Fibroblast of the conjunctiva (primary cell): ENCODE measurements at places on chromosomes 4 and X.

GRCh38 chr4:80365928-80366327 lies 30.4 kb downstream of the CFAP299 start:
- DNase-seq, result peak; percentile 50

DNA sequence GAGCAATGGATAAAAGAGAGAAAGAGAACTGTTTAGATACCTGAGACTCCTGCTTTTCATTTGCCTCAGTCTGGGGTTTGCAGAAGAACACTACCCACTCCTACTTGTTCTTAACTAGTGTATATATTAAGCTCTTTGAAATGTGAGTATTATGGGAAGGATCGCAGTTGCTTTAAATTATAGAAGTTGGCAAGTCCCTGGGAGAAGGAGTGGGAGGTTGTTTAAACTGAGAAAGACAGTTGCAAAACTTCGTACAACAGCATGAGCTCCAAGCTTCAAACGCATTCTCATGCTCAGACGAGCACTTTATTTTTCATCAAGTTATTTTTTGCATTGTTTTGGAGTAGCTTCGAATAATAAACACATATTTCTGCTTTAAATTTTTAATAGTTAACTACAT lies 88.1 kb upstream of the C1QTNF7 start:
- no peak for DNase-seq

DNA sequence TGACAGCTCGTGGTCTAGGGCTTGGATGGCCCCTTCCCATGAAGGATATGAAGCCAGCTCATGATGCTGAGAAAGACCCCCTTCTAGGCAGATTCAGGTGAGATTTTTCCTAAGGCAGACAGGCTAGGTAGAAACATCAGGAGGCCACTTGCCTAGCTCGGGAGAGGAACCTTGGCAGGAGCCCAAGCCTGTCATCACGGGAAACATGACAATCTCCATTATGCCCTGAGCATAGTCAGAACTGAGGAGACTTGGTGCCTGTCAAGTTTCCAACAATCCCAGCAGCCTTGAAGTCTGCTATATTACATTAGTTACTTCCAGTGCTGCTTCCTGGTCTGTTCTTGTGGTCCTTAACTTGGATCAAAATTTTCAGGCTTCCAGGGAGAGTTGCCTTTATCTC lies 18.7 kb upstream of the WDR1 start:
- DNase-seq, result no peak

- no peak for DNase-seq
Measured at GRCh38 chrX:26219351-26219750, 3.4 kb downstream of the MAGEB5 start.

DNA sequence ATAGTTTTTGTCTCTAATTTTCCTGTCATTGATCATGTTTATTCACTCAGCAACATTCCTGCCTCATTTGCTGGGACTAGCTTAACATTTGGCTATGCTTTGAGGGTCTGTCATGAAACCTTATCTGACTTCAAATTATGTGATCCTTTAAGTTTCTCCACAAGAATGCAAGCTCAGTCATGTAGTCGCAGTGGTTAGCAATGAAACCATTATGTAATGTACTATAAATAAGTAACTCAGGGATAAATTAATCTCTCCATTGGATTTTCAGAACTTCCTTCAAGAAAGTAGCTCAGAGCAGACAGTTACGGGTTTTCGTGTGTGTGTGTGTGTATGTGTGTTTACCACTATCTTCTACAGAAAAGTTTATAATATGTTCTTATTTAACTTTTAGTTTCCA lies 993.6 kb downstream of the ADGRL3 start:
- no peak for DNase-seq

DNA sequence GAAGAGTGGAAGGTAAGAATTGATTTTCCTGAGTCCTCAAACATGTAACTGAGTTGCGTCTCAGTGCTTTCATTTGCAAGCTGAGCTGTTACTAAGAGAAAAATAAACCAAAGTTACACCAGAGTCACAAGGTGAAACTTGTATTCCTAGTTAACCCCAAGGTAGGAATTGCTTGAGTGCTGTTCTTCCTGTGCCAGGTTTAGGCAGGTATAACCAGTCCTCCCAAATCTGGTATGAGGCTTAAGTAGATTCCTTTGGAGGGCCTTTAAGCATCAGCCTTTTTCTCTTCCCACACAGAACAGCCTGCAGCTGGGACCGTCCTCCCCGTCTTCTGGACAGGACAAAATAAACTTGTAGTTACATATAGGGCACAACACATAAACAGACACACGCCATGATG lies 2.3 kb upstream of the BTC start:
- DNase-seq, result no peak

DNA sequence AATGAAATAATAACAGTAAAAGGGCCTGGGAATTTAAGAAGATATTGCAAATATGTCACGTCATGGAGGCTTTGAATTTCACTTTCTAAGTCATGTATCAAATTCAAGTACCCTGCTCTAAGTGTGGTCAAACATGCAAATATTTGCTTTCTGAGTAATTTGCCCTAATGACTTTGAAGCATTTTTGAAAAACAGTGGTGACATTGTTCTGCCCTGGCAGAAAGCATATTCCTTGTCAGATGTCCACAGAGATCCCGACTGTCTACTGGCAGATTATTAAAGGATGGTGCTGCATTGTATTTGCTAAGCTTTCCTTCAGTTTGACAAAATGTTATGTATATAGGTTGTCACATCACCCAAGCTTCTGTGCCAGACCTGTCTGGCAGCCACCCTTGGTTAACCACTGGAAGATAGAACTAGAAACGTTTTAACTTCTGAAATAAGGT lies 92.5 kb downstream of the ANK2 start:
- no peak for DNase-seq

DNA sequence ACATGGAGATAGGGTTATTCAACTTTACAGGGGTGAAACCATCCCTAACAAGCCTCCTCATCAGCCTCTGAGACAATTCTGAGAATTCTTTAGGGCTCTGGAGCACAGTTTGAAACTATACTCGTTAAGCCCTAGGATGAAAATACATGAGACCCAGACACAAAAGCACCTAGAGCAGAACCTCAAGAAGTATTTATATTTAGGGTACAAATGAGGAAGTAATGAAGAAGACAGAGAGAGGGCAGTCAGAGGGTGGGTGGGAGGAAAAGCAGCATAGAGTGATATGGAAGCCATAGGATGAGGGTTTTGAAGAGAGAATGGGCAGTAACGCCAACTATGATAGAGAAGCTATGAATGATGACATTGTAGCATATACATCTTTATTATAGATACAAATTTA lies 250.3 kb downstream of the DCLK2 start:
- no peak for DNase-seq

- no peak for DNase-seq
Measured at GRCh38 chr4:184114431-184114830, 103.2 kb downstream of the ENPP6 start.

DNA sequence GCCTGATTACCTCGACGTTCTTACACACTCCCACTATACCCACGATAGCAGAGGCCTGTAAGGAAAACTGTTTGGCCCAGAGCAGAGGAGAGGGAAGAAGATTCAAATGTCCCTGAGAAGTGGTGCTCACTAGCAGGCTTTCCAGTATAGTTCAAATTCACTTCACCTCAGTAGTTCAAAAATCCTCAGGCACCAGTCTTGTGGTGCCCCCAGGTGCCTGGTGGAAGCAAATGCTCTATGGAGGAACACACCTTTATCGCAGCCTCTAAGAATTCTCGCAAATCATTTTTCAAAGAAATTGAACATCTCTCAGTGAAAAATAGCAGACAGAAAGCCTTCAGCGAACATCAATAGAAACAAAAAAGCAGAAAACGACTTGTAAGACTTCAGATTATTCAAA lies 12.2 kb upstream of the MTMR1 start:
- peak; percentile 6 for DNase-seq

DNA sequence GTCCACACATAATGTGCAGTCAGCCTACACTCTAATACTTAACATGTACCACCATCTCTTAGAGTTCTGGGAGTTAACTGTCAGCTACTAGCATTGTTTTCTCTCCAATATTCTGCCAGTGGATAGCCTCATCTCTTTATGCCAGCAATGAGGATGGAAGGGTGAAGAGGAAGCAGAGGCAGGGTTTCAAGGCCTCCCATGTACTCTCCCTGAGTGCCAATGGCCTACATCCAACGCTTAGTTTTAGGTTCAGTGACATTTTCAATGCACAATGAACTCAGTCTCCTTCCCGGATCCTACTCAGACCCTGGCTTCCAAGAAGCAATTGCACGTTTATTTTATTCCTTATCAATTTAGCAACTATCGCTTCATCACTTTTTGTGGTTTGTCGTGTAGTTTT lies 686.1 kb downstream of the DMD start:
- DNase-seq, result no peak

DNA sequence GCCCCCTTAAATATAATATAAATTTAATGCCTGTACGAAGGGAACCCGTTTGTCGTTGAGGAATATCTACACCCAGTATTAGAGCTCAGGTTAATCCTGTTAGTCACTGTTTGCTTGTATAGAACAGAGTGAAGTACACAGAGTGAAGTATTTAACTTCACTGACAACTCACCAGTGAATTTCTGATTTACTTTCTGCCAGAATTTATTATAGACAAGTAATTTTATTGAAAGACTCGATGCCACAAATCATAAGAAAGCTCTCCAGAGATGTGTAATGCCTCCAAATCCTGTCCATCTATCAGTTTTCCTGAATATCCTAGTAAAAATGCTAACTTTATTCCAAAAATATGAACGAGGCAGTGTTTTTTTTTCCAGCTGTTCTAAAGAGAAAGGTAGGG lies 1.6 kb downstream of the GAB1 start:
- DNase-seq, result no peak

DNA sequence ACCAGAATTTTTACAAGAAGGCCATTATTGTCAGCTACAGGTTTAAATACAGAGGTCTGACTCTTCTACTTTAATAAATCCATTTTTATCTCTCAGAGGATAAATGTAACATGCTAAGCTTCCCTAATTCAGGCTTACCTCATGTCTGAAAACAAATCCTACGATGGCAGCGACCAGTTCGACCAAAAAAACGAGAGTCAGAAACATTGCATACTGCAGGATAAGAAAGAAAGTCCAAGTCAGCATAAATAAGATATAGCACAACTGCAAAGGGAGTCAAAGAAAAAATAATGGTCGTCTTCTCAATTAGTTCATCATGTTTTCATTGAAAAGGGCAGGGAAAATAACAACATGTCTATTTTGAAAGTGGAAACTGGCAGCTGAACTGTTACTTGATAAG lies 1.6 kb downstream of the TSPAN6 start:
- no peak for DNase-seq

DNA sequence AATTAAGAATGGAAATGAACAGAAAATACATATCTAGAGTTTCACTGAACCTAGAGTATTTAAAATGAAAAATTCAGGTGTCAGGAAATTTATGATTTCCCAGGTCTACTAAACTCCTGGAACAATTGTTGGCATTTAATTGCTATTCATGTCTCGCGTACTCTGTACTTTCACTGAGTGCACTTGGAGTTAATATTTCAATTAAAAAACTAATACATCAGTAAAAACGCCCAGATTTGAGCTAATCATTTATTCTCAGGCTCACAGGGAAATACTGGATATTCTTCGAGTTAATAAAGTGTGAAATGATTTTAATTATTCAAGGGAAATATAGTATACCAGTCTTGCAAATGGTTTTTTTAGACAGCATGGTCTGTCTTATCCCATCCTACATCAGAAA lies 125.9 kb downstream of the CHRNA9 start:
- no peak for DNase-seq

- DNase-seq, result no peak
Measured at GRCh38 chrX:124346877-124347241, 496 bp downstream of the SH2D1A start.

DNA sequence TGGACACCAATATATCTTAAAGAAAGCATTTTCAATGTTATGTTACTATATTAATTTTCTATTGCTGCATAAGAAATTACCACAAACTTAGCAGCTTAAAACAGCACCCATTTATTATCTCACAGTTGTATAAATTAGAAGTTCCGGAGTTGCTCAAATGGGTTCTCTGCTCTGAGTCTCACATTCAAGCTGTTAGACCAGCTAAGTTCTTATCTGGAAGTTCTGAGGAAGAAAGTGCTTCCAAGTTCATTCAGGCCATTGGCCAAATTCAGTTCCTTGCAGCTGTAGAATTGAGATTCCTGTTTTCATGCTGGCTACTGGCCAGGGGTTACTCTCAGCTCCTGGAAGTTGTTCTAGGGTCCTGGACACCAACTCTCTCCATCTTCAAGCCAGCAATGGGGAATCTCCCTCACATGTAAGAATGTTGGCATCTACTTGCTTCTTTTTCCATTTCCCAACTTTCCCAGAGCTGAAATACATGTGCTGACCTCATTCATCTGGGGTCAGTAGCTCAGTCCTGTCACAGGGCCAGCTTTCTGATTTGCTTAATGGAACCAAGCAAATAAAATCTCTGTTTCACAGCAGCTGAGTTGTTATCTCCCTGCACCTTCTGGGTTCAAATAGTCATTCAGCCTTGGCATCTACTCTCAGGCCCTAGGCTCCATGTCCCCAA lies 99.6 kb upstream of the INTU start:
- peak; percentile 76 for DNase-seq

DNA sequence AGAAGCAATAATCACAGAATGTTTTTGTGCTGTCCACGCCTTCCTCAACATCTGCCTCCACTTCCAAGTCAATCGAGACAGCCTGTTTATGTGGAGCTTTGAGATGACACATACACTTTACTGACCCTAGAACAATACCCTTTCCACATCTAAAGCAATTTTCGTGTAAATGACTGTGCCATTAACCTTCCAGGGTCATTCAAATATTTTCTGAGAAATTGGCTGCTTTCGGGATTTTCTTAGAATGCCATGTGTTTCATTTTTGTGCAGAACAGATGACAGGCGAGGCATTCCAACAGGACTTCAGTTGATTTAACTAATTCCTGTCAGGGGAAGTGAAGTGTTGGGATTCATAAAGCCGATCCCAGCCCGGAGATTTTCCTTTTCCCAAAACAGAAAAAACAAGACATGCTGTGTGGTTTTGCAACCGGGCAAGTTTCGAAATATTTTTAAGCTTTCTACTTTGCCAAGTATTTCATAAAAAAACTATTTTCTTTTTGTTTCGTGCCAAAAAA lies 73.9 kb downstream of the SORBS2 start:
- DNase-seq, result peak; percentile 51

GRCh38 chrX:134573683-134574035 lies 84.6 kb downstream of the PLAC1 start:
- DNase-seq, result no peak

DNA sequence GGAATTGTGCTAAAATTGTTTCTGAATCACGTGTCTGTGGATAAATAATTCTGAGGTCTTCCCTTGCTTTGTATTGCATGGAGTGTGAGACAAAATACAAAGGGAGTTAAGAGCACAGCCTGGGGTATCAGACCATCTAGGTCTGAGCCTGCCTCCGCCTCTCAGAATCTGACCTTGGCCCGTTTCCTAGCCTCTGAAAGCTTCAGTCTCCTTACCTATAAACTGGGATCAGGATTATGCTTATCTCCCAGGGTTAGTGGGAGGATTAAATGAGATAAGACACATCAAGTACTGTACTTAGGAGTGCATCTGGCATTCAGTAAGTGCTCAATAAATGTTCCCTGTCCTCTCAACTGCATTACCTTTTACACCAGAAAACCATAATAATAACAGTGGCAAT lies 140.6 kb upstream of the TENM3 start:
- no peak for DNase-seq

GRCh38 chrX:79266702-79267101 lies 100.4 kb downstream of the ITM2A start:
- no peak for DNase-seq

GRCh38 chr4:15917297-15917696 lies 21.2 kb downstream of the FGFBP1 start:
- DNase-seq, result peak; percentile 51

GRCh38 chrX:44234541-44234940 lies 108.9 kb downstream of the EFHC2 start:
- no peak for DNase-seq
